ENCODE measurements at places on chromosomes 5 and 9. TPM values are rescaled to one million over a fixed set of nuclear protein-coding genes. Genes with fewer than 3 reads are reported as not detected.

Gene SNX30
- 16.5 TPM for total RNA-seq

Gene AQP7
- total RNA-seq: not detected

Gene SPAAR
- total RNA-seq: not detected

Gene PCDHGA11
- total RNA-seq: 6.2 TPM

Gene FBP1
- not detected for total RNA-seq

Gene SPTAN1
- total RNA-seq: 444 TPM

Gene HNRNPK
- 405 TPM for total RNA-seq

Measured in placental epithelial cell (primary cell).